Substantia nigra (tissue), 51 donors: ENCODE measurements at places on chromosomes 4 and X.

GRCh38 chr4:24570574-24571236, 13.6 kb downstream of the DHX15 start:
- no peak for DNase-seq

DNA sequence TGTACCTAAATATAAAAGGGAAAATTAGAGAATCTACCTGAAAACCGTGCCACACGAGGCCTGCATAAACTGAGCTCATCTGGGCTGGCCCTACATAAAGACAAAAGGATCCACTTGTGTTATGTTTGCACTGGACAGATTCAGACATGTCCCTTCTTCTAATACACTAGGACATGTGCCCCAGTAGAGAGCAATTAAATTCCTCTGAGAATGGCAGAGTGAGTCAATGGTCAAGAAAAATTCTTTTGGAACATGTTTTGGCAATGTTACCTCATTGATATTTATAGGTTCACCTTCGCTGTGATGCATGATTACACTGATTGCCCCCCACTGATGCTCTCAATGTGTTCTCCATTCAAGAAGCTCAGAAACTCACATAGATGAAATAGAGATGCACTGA, 95.2 kb downstream of the MANBA start:
- DNase-seq, result no peak

- no peak for DNase-seq
Observed at GRCh38 chr4:2284161-2284933, 22.4 kb upstream of the MXD4 start.

DNA sequence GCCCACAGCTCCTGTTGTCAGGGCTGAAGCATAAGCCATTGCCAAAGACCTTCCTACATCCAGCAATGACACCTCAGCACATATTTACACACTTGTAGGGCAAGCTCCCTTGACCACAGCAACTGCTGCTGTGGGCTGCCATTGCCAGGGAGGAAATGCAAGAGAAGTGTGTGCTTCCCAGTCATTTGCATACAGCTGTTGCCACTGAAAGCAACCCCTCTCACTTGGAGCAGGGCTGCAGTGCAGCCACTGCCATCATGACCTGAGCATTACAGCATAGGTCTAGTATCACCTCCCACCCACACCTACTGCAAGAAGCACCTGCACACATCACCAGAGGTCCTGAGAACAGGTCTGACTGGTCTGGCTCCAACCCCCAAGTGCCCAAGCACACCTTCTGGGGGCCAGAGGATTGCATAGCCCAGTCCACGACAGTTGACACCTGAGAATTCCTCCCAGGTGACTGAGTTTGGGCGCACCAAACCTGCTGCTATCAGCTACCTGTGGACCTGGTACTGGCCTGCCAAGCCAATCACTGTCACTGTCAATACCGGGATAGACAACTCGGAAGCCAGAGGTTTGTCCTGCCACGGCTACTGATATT, 636.5 kb upstream of the SLIT2 start:
- no peak for DNase-seq

DNA sequence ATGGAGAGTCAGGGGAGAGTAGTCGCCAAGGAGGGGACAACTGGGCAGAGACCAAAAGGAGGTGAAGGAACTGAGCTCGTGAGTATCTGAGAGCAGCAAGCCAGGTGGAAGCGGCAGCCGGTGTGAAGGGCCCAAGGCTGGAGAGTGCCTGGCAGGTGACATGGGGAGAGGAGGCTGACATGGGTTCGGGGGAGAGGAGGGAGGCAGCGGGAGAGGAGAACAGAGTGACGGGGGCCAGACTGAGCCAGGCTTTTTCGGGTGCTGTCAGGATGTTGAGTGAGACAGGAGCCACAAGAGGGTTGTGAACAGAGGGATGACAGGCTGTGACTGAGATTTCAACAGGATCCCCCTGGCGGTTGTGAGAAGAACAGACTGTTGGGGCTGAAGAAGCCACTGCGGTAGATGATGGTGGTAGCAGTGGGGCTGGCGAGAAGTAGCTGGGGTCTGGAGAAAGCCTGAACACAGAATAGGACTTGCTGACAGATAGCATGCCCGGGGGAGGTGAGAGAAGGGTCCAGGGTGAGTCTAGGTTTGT, 5.7 kb downstream of the ELK1 start:
- no peak for DNase-seq

DNA sequence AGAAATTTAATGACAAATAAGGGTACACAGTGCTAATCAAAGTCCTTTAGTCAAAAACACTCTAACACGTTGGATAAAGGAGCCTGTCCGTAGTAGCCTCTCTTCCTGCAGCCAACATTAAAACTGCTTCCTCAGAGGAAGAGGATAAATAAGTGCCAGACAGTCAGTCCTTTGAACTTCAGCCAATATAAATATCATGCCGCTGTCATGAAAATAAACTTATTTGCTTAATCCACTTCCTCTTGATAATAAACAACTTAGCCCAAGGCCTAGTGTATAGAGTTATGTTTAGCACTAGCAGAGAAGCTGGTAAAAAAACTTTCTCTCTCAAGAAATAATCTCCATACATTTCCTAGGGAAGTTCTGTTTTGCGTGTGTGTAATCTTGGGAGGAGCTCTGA, 196.7 kb downstream of the HS3ST1 start:
- DNase-seq, result no peak

DNA sequence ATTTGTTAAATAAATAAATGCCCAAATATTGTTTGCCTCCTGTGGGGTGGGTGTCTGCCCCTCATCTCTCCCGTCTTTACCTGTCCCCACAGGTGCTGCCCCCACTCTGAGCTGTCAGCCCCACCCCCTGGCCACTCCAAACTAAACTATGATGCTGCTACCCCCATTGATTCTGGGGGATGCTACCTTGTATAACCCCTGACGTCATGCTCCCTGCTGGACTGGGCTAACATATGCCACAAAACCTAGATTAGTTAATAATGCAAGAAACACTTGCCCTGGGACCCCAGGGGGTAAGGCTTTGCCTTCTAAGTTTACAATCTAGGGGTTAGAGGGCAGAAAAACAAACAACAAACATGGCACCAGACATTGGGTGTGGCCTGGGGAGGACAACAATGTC, 58.6 kb downstream of the MSX1 start:
- DNase-seq, result no peak

DNA sequence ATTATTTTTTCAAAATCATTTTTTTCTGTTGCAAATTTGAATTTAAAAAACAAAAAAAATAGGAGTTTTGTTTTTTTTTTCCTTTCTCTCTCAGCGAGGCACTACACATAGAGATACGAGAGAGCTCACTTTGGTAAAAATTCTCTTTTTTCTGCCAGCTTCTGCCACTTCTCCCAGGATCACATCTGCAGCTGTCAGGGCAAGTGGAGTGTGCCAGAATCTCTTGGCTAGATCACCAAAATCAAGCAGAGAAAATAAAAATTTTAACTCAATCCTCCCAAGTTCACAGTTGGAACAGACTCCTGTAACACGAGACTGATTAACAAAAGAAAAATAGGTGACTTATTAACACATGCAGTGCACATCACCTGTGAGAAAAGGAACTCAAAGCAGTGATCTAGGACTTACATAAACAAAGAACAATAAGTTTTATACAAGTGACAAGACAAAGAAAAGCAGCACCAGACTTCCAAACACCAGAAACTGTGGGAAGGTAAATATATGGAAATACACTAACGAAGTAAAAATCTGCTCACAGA, 213.2 kb upstream of the ZFP42 start:
- no peak for DNase-seq

- no peak for DNase-seq
Observed at GRCh38 chr4:155407480-155407879, 30.7 kb upstream of the MAP9 start.

GRCh38 chrX:68421636-68422035, 11.7 kb downstream of the OPHN1 start:
- DNase-seq, result no peak

DNA sequence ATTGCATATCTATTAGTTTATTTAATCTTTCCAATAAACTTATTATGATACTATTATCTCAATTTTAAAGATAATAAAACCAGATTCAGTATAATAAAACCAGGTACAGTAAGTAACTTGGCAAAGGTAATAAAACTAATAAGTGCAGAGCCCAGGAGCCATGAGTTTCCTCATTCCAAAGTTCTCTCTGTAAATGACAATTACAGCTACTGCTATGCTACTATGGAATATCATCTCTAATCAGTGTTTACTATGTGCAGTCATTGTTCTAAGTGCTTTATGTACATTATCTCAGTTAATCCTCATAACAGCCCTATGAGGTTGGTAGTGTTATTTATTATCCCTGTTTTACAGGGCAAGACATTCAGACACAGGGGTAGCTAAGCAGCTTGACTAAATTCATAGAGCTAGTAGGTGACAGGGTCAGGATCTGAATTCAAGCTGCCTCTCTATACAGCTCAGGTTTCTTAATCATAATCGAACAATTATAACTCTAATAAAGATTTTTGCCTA, 285.0 kb upstream of the PITX2 start:
- DNase-seq, result no peak

- no peak for DNase-seq
Observed at GRCh38 chr4:176921256-176921655, 128.5 kb upstream of the VEGFC start.

GRCh38 chrX:140064993-140065392, 99.7 kb upstream of the CXorf66 start:
- DNase-seq, result no peak

GRCh38 chrX:20263474-20263873, 3.2 kb downstream of the RPS6KA3 start:
- DNase-seq, result no peak

GRCh38 chr4:114192854-114193253, 213.4 kb upstream of the ARSJ start:
- DNase-seq, result no peak

DNA sequence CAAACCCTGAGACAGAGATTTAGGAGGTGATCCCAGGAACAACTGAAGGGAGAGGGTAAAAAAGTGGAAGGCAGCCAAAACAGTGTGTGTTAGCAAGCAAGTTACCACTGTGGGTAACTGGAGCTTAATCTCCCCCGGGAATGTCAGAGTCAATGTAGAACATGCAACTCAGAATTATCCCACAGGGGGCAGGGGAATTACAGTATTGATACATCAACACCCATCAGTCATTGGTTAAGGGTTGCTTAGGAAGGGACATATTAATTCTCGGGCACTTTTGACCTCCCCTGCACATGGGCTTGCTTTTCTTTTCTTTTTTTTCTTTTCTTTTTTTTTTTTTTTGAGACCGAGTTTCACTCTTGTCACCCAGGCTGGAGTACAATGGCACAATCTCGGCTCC, 29.3 kb downstream of the CXorf58 start:
- DNase-seq, result no peak

- no peak for DNase-seq
Observed at GRCh38 chr4:3302173-3302785, 9.5 kb downstream of the RGS12 start.

DNA sequence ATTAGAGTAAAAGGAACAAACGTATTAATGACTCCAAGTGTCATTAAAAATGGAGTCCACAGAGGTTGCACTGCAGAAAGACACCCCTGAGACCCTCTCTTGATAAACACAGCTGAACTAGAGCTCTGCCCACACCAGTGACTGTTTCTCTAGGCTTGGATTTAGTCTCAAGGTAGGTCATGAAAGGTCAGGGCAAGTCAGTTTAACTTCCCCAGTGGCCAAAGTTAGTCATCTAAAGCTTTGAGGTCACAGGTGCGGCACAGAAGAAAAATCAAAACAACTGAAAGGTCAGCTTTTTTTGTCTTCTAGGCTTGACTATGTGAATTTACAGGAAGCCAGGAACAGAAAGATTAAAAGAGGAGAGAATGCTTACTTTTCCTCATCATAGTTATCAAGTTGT, 749.6 kb downstream of the RAB28 start:
- no peak for DNase-seq

DNA sequence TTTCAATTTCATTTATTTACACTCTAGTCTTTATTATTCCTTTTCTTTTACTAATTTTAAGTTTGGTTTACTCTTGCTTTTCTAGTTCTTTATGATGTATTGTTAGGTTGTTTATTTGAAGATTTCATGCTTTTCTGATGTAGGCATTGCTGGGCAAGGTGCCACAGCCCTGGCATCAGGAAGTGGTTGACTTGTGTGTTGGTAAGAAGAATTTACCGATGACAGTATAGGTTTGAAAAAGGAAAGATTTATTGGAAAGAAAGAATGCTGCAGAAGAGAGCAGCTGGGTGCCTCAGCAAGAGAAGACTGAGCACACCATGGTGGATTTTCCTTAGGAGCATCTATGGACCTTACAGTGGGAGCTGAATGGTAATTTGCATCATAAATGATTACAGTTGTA, 153.2 kb downstream of the KLF8 start:
- DNase-seq, result no peak

DNA sequence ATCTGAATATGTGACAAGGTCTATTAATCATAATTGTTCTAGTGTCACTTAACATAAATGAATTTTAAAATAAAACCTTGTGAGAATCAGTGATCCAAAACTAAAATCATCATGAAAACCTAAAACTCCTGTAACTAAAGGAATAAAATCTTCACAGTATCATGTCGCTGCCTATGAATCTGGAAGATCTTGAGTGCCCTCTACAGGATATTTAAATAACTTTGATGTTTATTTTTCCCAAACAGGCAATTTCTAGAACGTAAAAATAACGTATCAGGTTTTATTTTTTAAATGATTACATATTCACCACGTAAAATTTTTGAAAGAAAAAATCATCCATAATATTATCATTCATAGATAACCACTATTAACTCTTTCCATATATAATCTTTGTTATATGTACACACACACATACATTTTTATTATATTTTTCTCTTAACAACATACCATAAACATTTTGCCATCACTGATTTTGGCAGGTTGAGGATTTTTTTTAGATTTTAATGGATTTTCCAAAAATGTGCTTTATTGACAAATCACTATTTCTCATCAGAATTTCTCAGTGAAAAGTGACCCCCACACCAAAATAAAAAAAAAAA, 79.6 kb downstream of the COMMD8 start:
- no peak for DNase-seq

DNA sequence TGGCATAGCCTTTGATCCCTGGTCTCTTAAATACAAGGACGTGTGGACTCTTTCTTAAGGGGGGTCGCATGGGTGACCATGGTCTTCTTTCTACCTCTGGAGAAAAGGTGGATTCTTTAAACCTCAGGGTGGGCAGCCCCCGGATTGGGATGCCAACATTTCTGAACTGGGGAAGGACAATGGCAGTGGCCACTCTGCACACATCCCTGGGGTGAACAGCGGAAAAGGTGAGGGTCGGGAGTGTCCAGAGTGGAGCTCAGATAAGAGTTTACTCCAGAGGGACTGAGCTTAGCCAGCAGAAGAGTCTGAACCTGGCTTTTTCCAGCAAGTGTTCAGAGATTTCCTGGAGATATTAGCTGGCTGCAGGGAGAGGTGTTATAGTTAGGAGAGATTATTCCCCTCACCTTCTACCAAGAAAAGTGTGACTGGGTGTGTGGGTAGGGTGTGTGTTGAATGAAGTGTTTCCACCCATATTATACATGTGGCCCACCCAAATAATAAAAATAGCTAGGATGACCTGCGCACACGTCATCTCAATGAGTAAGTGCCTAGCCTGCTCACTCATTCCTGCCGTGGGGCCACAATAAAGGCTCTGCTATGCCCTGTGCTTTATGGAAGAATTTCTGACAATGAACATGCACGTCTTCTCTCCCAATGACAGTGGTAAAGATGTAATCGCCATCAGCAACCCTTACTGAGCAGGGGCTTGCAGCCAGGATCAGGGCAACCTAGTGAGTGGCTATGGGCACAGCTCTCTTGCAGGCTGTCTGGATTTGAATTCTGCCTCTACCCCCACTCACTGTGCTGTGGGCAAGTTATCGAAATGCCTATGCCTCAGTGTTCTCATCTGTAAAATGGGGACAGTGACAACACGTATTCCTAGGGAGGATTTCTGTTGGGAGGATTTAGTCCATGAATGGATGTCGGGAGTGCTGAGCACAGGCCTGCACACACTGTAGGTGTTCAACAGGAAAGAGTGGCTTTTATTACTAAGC, 76.6 kb downstream of the SLC2A9 start:
- DNase-seq, result no peak
